ENCODE measurements at places on chromosomes 5 and 9.

DNA sequence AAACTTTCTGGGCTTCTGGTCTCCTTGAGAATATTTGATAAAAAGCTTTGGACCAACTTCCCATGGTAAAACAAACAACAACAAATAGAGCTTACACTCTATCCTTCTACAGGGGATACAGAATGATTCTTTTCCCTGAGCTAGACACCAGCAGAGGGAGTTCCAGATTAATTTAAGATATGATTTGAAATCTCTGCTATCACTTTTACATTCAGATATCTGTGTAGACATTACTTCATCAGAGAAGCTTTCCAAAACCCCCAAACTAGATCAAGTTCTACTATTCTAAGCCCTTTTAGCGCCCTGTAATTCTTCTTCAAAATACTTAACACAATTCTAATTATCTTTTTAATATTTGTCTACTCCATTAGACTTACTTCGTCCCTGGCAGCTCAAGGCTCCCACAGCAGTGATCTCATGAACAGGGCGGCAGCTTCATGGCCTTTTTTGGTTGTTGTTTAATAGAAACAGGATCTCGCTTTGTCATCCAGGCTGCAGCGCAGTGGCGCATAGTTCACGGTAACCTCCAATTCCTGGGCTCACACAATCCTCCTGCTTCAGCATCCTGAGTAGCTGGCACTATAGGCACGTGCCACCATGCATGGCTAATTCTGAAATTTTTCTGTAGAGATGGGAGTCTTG, 955 bp upstream of the GALNT12 start:
- no peak for DNase-seq

- DNase-seq, result no peak
Observed at GRCh38 chr9:22052376-22052945, 43.4 kb upstream of the CDKN2B start.

- no peak for DNase-seq
Observed at GRCh38 chr5:160221082-160221481, 8.2 kb upstream of the FABP6 start.

DNA sequence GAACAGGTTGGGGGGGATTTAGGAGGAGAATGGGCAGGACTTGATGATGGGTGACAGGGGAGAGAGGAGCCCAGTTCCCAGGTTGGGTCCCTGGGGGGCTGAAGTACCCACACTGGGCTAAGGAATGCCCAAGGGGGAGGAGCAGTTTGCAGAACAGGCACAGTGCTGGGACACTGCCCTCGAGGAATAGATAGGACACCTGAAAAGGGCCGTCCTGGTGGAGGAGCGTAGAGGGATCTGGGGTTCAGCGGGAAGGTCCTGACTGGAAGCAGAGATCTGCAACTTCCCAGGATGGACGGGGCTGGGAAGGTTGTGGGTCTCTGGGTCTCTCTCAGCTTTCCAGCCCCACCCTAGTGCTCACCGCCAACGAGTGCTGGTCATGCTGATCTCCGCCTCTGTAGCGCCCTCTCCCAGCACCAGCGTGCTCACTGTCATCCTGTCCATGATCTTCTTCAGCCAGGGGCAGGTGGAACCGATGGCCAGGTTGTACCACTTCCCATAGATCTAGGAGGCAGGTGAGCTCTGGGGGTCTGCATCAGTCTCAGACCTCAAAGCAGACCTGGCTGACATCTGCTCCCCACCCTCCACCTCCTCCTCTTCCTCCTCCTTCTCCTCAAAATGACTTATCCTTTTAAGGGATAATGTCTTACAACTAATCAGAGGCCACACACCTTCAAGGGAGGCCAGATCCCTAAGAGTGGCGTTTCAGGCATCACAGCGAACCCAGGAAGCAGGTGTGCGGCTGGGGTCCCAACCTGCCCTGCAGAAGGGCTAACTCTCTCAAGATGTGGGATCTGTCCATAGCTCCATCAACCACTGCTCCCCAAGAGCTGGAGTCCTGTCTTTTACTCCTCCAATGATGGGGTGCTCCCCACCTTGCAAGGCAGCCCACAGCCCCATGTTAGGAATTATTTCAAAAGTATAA, 1.6 kb downstream of the AMBP start:
- no peak for DNase-seq

- no peak for DNase-seq
Observed at GRCh38 chr9:126519660-126520420, 93.9 kb upstream of the LMX1B start.

- no peak for DNase-seq
Observed at GRCh38 chr9:121557581-121558447, 58.2 kb upstream of the GGTA1 start.

Data from progenitor cell of endocrine pancreas (in vitro differentiated cells).